HFF-Myc (cell line): ENCODE measurements at places on chromosomes 1 and 21.

- no peak for DNase-seq
Measured at GRCh38 chr1:211938561-211938997, 96.8 kb downstream of the INTS7 start.

GRCh38 chr1:111141245-111142220, 1.5 kb downstream of the CEPT1 start:
- no peak for DNase-seq

DNA sequence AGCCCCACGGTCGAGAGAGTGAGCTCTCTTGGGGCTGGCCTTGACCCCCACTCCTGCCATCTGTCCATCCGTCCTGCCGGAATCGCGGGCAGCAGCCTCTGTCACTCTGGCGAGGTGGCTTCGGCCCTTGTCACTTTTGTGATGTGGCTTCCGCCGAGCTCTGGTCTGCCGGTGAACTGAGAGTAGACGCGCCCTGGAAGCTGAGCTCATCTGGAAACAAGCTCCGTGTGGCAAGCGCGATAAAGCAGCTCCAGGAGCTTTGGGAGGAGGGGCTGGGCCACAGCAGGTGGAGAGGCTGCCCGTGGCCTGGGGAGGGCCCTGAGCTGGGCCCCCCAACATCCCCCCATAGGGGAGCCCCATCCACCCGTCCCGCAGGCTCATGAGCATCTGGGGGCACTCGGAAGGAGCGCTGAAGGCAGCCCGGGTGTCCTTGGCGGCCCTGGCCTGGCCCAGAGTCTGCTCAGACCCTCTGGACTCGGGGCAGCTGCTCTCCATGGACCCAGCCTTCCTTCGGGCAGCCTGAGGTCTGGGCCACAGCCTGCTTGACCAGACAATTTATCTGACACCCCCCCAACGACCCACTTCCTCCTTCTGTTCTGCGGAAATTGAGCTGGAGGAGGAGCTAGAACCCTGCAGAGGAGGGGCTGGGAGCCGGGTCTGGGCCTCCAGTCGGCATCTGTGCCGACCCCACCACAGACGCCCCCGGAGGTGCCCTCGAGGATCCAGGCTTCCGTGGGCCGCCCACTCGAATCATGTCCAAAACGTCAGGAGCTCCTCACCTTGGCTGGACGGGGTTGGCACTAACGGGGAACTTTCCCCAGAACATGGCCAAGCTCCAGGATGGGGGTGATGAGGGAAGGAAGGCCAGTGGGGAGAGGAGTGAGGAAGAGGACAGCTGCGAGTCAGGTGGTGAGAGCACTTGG, 59.1 kb downstream of the SLC19A1 start:
- DNase-seq, result no peak

DNA sequence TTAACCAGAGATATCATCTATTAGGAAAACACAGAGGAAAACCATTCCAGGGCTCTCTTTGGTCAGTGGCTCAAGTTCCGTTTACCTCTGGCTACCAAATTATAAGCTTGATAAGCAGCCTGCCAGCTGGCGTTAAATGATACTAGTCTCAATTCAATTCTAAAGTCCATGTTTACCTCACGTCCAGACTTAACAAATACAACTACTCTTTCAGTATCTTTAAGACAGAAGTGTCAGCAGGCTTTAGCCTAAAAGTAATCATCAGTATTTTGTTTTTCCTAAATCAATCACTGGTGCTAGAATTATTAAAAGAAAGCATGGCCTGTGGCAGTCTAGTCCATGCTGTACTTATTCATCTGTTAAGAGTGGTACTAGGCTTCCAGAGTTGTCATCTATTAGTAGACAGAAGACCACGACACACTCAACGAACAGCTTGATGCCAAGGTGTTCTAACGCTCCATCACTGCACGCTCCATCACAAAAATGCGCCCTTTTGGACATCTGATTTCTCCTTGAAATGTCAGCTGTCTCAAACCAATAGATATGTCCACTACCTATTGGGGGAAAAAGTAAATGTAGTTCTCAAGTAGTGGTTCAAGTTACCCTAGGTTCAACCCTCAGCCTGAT, 1.5 kb downstream of the IVNS1ABP start:
- DNase-seq, result no peak

DNA sequence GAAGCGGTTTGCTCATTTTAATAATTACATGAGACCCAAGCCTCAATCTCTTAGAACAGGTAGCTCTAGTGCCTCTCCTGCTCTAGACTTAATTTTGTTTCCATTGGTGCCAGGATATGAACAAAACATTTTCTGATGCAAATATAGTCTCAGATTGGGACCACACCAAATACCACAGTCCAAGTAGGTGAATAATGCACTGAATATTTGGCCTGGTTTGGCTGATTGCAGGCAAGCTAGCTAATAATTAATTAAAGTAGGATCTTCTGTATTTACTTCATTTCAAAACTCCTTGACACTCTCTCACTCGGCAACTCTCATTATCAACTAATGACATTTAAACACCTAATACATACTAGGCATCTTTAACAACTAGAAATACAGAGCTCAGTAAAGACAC, 219.6 kb downstream of the LTN1 start:
- DNase-seq, result no peak

GRCh38 chr1:75171876-75172275, 37.7 kb downstream of the LHX8 start:
- no peak for DNase-seq

DNA sequence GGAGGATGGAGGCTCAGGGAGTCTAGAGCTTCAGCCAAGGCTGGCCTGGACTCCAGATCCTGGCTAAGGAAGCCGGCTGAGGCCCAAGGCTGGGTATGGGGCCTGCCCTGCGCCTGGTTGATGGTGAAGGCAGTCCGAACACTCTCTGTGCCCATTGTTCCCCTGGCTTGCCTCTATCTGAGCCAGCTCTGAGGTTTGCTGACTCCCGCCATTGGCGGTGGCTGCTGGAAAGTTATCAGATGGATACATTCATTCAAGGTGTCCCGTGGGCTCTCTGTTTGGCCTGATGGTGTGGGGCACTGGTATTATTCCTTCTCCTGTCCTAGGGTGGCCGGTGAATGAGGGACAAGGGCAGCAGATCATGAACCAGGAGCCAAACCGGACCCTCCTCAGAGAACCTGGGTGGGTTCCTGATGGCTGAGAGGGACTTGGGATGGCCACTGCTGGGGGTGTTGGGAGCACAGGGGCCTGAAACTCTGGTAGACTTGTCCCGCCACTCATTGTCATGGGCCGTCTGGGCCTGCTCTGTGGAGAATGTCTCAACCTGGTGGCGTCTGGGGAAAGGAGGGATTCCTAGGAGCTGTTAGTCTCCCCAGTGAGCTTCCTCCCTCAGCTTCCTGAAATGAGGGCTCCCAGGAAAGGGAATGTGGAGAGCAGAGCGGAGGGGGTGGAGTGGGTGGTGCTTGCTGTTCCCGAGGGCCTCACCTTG, 22.2 kb downstream of the SLC26A9 start:
- no peak for DNase-seq

- DNase-seq, result no peak
Measured at GRCh38 chr1:57158604-57158998, 192.8 kb upstream of the C8B start.

- DNase-seq, result no peak
Measured at GRCh38 chr1:62725255-62725654, 37.1 kb upstream of the DOCK7 start.

GRCh38 chr1:212434992-212435391, 2.3 kb downstream of the NENF start:
- DNase-seq, result no peak

DNA sequence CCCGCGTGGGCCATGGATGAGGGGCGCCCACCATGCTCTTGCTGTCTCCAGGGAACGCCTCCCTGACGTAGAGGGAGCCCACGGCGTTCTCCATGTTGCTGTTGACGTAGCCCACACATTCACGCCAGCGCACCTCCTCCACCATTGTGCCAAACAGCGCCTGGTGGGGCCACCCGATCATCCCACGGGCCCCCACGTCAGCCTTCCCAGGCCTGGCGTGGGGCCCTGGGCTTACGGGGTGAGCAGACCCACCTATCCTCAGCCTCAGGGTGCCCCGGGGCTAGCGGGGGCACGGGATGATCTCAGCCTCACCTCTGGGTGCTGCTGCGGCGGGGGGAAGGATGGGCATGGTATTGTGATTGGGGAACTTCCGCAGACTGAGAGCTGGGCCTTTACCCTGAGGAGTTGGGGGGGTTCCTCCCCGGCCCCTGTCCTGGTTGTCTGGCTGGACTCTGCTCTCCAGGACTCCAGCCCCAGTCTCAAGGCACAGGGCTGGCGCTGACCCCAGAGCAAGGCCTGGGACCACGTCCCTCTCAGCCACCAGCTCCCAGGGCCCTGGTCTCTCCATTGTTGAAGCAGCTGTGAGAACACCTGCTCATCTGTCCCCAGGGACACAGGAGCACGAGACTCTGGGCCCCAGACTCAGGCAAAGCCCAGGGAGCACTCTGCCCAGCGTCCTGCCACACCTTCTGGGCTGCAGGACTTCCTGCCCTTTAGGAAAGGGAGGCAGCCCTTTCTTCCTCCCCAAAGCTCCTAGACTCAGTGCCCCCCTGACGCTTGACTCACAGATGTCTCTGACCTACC, 10.2 kb downstream of the PRXL2B start:
- DNase-seq, result no peak

DNA sequence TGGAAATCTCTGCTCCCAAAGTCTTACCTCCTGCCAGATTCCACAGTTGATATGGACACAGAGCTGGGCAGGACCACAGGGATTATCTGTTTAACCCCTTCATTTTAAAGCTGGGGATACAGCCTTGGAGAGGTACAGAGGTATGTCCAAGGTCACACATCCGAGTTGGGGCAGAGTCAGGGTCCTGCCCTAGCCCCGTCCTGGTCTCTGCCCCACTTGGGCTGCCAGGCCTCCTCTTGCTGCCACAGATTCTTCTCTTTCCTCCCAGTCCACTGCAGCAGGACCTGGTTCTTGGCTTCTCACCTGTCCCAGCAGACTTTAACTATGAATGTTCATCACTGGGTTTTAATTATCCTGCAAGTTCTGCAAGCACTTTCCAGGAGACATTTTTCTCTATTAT, 258.3 kb downstream of the MATN1 start:
- DNase-seq, result no peak

- no peak for DNase-seq
Measured at GRCh38 chr21:44556879-44557278, 1.7 kb downstream of the KRTAP10-3 start.

DNA sequence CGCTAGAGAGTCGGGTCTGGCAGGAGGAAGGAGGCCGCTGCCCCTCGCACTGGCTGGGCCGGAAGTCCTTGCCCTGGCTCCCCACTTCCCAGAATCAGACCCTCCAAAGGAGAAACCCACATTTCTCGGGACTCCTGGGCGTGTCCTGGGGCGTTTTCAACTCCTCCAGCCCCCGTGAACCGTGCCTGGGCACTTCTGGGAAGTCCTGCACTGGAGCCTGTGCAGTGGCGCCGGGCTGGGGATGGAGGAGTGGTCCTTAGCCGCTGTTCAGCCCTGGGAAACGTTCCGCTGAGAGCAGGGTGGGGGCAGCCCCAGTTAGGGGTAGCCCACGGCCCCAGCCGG, 3.0 kb downstream of the IGSF21 start:
- DNase-seq, result no peak

DNA sequence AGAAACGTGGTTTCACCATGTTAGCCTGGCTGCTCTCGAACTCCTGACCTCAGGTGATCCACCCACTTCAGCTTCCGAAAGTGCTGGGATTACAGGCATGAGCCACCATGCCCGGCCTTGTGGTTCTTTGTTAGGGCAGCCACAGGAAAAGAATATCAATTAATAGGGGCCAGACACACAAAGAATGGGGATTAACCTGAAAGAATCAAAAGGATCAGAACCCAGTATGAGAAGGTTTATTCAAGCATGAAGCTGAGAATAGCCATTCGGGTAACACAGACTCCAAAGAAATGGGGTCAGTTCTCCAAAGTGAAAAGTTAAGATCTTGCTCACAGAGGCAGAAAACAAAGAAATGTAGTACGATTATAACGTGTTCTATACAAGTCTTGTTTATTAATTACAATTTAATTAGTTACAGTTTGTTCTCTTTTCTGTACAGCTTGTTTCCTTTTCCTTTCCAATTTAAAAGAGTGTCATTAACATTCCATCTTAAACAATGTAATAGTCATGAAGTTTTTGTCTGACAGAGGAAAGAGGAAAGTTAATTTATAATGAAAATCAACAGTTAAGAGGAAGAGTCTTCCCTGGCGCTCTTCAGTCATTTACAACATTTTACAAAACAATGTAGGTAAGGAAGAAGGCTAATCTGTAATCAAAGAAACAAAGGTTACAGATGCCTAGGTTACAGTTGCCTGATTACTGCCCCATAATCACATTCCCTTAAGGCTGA, 51.3 kb upstream of the SLC45A1 start:
- DNase-seq, result no peak

DNA sequence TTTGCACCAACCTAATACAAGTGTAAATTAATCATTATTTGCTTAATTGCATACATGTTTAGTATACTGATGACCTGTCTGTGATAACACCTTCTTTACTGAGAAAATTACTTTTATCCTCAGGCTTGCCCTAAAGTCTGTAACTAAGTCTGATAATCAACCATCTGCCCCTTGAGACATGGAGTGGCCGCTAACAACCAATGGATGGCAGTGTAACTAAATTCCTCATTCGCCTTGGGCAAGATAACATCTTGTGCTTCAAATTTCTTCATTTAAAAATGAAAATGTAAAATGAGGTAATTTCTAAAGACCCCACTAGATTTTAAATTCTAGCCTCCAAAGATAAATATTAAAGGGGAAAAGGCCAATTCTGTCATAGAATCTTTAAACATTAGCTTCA, 85.1 kb downstream of the ENAH start:
- no peak for DNase-seq

DNA sequence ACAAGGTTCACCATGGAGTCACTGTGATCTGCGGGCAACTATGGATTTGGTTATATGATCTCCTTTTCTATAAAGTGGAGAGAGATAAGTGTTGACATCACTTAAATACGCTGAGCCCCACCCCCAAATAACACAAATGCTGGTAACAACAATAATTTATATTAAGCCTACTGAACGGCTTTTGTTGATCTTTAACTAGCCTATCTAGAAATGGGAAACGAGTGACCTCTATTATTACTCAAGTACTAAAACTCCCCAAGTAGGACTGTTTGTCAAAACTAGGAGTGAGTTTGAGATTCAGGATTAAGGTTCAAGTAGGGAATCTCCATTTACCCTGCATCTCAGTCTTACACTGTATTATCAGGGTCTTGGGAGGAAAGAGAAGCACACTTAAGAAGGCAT, 52.2 kb downstream of the MAP3K7CL start:
- no peak for DNase-seq

DNA sequence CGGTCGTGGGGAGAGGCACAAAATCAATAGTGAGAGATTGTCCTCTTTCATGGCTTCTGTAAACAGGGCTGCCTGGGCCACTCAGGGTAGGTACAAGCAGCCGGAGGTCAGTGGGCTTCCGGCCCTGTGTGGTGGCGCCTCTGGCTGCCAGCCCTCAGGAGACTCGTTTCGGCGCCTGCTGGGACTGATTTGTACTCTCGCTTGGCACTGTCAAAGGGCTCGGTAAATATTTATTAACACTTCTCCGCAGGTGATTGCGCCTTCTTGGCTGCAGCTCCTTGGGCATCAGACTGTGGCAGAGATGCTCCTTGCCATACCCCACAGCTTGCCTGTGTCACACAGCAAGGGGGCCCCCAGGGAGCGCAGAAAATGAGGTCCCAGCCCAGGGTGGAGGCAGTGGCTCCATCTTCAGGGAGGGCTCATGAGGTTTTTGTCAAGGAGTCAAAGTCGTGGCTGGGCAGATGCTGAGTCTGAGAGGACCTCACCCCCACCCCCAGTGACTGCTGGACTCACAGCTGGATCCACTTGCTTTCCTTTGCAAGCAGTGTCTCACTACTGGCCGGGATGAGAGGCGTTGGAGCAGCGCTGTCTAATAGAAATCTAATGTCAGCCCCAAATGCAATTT, 262.5 kb downstream of the GRIK3 start:
- DNase-seq, result no peak
